Activated gamma-delta T cell (primary cell): ENCODE measurements at places on chromosomes 3 and 15.
A peak's percentile ranks its signal among the peaks of the same experiment; 100 is the strongest.

DNA sequence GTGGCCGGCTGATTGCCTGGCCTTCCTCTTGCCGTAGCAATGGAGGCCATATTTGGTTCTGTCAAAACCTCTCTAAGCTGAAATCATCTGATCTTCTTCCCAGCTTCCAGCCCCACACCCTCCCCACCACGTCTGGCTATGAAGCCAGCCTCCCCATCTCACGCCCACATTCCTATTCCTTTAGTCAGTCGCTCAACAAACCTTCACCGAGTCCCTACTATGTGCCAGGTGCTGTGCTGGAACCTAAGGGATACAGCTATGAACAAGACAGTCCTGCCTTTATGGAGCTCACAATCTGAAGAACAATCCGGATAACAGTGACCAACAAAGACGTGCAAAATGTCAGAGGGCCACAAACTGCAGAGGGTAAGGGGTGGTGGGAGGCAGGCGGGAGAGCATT is 31.9 kb upstream of the SMAD6 start:
- DNase-seq, result no peak

DNA sequence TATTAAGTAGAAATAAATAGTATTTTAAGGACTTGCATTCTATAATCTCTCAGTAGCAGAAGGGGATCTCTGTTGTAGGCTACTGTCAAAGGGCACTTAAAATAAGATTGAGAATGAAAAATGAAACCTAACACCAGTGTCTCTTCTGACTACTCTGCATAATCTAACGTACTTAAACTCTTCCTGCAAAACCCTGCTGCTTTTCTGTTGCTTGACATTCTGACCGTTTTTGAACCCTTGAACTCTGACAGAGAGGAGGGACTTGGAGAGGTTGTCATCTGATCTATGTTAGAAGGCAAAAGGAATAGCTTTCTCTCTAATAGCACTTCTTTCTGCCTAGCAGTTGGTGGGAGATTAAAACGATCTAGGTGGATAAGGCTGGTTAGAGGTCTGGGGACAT is 204.6 kb downstream of the ZIC1 start:
- no peak for DNase-seq

DNA sequence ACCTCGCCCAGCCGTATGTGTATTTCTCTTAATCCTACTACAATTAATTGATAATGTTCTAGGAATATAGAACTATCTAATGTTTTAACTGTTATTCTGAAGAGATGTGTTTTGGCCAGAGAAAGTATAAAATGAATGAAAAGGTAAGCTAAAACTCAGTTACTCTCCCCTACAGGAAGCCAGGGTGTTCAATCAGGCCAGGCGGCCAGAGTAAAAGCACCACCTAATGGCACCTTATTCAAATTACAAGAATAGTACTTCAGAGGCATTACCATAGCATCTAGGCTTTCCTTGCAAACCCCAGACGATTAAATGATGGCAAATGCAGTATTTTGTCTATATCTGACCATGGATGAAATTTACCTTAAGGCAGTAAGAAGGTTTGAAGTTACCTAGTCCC is 10.4 kb downstream of the SLC12A8 start:
- DNase-seq, result no peak

- no peak for DNase-seq
Observed at GRCh38 chr3:141851411-141851810, 25.0 kb upstream of the ATP1B3 start.

- no peak for DNase-seq
Observed at GRCh38 chr3:30324587-30324986, 281.8 kb upstream of the TGFBR2 start.

GRCh38 chr15:52783929-52784798 is 6.0 kb downstream of the ONECUT1 start:
- DNase-seq, result no peak

DNA sequence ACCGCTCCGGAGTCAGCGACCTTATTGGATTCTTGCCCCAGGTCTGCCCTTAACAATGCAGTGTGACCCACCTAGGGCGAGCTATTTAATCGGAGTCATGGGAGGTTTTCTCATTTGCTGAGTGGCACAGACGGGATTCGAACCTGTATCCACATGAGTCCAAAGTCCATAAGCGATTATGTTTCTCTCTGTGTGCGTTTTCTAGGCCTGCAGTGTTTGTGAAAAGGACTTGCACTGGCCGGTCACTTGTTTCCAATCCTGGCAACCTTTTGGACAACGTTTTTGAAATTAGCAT is 691 bp upstream of the HDGFL3 start:
- no peak for DNase-seq

DNA sequence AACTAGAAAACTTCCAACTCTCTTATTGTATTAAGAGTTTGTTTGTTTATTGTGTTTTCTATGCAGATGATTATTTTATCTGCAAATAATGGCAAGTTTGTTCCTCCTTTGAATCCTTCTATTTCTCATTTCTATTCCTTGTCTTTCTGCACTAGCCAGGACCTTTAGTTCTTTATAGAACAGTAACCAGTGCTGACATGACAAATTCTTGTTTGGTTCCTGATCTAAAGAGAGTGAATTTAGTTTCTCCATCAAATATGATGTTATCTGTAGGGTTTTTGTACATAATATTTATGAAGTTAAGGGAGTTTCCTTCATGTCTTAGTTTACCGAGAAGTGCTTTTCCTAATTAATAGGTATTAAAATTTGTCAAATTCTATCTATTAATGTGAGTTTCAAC is 100.8 kb upstream of the STRIT1 start:
- no peak for DNase-seq

DNA sequence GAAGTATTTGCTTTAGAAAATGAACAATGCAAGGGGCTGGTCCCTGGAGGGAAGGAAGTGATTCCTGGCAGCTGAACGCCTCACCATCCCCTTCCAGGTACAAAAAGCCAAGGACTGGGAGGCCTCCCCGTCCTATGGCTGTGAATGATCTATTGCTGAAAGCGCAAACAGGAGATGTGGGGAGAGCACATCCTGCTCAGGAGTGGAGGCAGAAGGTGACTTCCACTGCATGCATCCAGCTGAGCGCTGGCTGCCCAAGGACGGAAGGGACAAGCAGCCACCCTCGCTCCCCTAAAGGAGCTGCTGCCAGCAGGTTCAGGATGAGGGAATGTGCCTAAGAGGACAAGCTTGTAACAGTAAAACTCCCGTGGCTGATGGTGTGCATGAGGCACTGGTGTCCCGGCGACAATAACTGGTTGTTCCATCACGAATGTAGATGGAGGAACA is 41.4 kb downstream of the ABTB1 start:
- no peak for DNase-seq

DNA sequence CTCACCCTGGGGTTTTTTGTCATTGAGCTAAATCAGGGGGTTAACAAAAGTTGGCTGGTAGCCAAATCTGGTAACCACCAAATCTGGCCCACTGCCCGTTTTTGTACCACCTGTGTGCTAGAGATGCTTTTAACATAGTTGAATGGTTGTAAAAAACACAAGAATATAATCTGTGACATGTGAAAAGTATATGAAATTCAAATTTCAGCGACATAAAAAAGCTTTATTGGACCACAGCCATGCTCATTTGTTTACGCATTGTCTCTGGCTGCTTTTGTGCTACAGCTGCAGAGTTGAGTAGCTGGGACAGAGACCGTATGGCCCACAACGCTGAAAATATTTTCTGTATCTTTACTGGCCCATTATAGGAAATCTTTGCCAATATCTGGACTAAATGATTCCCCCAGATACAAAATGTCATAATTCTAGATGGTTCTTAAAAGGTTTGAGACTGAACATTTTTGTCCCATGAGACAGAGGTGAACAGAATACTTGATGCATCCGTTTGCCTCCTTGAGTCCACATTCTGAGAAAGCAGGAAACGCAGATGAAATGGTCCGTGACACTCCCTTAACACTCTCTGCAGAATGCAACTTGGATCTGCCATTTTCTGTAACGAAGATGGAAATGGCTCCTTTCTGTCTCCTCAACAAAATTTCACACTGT is 120.9 kb upstream of the PDZRN3 start:
- DNase-seq, result no peak

- no peak for DNase-seq
Observed at GRCh38 chr3:63791974-63792373, 27.1 kb upstream of the C3orf49 start.

DNA sequence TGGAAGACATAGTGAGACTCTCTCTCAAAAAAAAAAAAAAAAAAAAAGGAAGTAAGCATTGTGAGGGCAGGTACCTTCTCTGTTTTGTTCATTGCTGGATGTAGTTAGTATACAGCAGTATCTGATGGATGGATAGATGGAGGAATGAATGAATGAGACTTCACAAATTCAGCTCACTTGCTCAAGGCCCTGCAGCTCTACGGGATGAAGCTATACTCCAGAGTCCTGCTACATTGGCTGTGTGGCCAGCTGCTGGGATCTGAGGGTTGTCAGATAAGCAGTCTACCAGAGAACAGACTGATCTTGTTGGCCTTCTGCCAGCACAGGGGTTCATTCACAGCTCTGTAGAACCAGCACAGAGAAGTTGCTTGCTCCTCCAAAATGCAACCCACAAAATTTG is 35.0 kb downstream of the MLH1 start:
- no peak for DNase-seq

DNA sequence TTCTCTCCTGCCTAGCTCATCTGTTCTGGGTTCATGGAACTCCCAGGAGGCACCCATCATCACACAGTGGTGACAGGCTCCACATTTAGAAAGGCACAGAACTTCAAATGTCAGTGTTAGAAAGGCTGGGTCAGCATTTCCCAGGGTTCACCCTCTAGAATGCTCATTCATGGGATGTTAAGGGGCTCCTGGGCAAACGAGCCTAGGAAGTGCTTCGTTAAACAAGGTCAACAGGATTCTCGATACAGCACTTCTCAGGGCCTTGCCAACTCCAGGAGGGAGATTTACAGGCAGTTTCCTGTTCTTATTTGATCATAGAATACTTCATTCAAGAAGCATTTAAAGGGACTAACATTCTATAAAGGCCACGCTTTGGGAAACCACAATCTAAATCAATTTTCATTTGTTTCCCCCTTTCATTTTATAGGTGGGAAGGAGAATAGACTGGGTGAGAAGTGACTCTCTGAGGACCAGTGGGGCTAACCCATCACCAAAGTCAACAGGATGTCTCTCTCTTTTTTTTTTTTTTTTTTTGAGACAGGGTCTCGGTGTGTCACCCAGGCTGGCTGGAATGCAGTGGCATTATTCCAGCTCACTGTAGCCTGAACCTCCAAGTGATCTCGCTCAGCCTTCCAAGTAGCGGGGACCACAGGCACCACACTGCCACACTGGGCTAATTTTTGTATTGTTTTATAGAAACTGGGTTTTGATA is 14.3 kb downstream of the IGDCC4 start:
- no peak for DNase-seq

- DNase-seq, result no peak
Observed at GRCh38 chr15:55230953-55231352, 34.2 kb upstream of the RSL24D1 start.

- DNase-seq, result no peak
Observed at GRCh38 chr15:33894193-33894592, 74.1 kb upstream of the CHRM5 start.

DNA sequence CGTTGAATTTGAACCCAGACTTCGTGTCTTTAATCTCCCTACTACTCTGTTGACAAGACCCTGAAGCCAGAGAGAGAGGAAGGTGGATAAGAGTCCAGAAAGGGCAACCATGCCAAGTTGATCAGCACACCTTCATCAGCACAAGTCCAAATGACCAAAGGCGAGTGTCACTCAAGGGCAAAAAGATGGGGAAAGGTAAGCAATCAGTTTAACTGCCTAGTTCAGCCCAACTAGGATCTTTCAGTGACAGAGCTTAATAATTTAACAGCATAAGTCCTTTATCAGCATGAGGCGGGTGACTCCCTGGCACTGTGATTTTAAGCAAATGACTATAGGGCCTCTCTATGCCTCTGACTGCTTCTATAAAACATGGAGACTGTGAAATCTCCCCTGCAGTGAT is 6.2 kb downstream of the SUCLG2 start:
- DNase-seq, result no peak

GRCh38 chr15:50546566-50546965 is at the start of gene USP50:
Gene USP50, minus strand, starts transcription at chr15:50546666. Its CDS starts 141 bp downstream, at chr15:50546525.
- no peak for DNase-seq

DNA sequence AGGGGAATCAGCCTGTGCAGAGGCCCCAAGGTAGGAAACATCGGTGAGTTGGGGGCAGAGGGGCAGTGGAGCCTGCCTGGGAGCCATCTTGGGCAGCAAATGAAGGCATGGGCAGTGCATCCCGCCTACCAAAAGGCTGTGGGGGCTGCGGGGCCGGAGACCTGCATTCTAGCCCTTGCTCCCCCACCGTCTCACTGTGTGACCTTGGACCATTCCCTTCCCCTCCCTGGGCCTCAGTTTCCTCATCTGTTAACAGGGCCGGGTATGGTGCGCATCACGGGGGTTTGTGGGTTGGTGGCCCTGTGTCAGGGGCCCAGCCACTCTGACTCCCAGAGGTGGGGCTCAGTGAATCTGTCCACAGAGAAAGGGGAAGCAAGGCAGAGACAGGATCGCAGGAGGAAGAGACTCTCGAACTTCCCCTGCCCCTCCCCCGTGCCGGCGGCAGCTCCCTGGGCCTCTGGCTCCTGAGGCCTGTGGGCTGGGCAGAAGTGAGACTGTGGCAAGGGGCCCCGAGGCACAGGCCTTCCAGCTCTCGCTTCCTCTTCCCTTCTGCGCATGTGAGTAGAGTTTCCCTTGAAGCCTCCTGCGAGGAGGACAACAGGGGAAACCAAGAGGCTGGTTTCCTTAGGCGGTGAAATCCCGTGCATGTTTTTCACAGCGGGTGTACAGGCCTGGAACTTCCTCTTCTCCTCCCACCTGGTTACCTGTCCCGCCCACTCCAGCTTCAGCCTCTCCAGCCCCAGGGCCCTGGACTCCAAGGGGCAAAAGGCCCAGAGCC is 42.9 kb downstream of the IDH2 start:
- peak; percentile 20 for DNase-seq

DNA sequence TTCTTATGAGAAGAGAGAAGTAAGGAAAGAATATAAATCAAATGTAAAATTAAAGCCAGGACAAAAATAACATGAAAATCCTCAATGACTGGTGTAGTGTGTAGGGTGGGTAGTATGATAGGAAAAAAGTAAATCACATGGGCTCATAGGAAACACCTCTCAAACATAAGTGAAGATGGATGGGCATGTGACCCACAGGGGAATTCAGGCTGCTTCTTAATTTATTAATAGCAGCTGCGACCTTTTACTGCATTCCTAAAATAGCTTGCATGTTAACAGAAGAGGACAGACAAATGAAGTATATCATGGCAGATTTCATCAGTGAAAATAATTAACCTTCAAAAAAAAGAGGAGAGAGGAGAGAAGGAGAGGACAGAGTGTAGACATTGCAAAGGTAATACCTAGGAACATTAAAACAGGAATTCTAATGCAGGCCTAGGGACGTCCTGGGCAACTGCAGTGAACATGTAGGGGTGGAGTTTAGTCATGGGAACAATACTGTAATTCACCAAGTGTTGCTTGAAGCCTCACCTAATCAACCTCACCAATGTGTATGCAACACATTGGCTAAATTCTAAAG is 132.9 kb downstream of the KCNMB2 start:
- DNase-seq, result no peak

GRCh38 chr3:46127503-46127902 is 80.6 kb downstream of the CCR1 start:
- DNase-seq, result no peak

GRCh38 chr3:193716150-193716549 is 123.1 kb downstream of the OPA1 start:
- no peak for DNase-seq
